ENCODE measurements at places on chromosomes 16 and 17.

DNA sequence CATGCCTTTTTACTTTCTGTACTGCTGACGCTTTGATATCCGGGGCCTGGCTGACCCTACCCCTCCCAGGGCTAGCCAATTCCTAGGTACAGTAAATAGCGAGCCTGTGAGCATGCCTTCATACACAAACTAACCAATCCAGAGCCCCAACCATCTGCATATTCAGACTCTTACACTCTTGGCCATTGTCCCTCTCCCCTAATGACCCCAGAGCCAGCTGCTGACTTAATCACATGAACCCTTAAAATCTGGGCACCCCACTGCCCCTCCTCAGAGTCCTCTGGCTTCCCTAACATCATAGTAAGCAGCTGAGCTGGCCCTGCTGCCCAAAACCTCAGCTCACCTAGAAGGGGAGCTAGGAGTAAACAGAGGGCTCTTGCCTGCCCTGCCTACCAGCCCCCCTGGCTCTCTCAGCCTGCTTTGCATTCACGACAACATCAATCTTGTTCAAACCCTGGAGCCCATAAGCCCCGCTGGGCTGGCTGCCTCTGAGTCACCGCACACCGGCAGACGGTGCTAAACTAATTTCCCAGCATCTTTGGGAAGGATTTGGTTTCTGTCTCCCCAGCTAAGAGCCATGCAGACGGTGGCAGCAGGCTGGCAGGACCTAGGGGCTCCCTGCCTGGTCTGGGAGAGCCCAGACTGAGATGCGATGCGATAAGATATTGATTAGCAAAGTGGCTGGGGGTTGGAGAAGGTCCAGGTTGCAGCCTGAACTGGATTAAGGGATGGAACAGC is 63.2 kb downstream of the CLEC19A start:
- no peak for DNase-seq

DNA sequence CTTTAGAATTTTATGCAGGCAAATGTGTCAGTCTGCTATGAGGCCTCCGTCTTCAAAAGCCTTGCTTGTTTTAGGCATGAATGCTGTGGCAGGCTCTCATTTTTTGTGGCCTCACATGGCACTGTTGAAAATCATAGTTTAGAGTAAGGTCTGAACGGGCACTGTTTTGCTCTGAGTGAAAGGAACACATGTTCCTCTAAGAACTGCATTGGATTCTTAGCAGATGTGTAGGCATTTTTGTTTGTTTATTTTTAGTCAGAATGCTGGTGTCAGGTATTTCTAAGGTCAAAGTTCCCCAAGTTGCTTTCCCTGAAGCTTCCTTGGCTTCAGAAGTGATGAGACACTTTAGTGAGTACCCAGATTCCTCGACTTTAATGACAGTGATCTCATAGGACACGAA is 173.7 kb downstream of the HS3ST3B1 start:
- DNase-seq = no peak

- no peak for DNase-seq
Measured at GRCh38 chr16:70651524-70651923, 5.2 kb downstream of the IL34 start.

- no peak for DNase-seq
Measured at GRCh38 chr16:23535901-23536300, 21.2 kb downstream of the EARS2 start.

DNA sequence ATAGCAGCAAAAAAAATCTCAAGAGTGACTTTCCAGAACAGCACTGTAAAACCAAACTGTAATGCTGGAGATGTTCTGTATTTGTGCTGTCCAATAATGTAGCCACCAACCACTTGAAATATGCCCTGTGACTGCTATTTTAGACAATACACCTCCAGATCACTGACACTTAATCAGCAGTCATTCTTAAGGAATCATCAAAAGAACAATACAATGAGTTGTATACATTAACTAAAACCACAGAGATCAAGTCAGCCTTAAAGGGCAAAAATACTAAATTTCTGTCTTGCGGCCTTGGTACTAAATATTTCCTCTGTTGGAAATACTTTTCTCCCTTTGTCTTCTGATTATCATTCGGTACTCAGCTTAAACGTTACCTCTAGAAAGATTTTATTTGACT is 33.6 kb upstream of the ANKFY1 start:
- no peak for DNase-seq

DNA sequence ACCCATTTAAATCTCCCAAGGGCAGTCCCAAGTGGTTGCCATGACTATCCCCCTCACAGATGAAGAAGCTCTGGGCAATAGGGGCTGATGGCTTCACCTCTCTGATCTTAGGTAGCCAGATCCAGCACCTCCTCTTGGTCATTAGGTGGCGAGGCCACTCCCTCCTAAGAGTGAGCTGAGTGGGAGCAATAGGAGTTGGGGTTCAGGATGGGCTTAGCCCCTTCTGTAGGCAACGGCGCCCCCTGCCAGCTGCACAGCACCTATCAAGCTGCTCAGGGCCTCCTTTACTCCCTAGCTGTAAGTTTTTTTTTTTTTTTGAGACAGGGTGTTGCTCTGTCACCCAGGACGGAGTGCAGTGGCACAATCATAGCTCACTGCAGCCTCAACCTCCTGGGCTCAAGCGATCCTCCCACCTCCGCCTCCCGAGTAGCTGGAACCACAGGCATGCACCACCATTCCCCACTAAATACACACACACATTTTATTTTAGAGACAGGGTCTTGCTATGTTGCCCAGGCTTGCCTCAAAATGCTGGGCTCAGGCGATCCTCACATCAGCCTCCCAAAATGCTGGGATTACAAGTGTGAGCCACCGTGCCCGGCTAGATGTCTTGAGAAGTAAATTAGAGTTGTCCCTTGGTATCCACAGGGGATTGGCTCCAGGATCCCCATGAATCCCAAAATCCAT is 3.5 kb upstream of the RRAD start:
- no peak for DNase-seq

- DNase-seq = no peak
Measured at GRCh38 chr16:85455534-85455933, 157.6 kb upstream of the GSE1 start.

GRCh38 chr17:65355246-65355645 is 206.2 kb downstream of the AXIN2 start:
- DNase-seq = no peak

DNA sequence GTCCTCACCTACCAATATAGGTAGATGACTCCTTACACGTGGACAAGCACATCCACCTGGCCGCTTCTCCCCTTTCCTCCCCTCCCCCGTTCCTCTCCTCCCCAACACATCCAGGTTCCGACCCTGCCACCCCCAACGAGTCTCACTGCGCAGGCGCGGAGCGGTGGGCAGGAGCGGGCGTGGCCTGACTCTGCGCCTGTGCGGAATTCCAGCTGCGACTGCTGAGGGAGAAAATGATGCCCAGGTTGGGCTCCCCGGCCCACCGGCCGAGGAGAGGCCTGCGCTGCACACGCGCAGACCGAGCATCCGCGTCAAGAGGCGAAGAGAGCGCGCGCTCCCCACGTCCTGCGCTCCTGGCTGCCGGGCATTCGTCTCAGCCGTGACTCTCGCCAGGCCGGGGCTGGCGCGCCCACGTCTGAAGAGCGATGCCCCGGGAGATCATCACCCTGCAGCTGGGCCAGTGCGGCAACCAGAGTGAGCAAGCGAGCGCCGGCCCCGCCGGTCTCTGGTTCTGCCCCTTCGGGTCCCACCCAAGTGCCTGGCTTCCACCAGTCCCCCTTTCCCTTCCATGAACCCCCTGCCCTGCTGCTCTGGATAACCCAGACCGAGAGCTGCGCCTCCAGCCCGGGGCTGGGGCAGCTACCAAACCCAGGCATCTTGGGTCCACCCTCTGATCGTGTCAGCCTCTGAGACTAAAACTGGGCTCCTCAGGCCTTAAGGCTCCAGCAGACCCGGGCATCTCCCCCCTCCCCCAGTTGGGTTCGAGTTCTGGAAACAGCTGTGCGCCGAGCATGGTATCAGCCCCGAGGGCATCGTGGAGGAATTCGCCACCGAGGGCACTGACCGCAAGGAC is at the start of gene TUBG2:
TSS of gene TUBG2 (plus strand) at position 206 of the 853 bp plus-strand sequence. CDS start at position 426, 220 bp downstream.
- DNase-seq = peak; percentile 91

- no peak for DNase-seq
Measured at GRCh38 chr16:85309656-85310587, 197.7 kb upstream of the CIBAR2 start.

DNA sequence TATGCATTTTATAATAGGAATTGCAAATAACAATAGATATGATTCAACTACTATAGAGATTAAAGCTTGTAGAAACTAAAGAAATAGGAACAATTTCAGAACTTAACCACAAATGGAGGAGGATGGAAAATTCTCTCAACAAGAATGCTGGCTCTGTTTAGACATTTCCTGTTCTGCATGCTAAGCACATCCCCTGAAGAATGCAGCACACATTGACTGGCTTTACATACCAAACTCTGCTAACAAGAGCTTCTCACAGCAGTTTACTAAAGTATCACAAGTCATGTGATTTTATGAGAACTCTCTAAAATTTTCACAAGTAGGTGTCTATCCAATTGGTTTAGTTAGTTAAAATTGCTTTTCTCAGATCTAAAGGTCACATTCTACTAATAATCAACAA is 85.2 kb downstream of the SPAG9 start:
- no peak for DNase-seq

- no peak for DNase-seq
Measured at GRCh38 chr16:82091241-82091640, 56.2 kb downstream of the HSD17B2 start.

DNA sequence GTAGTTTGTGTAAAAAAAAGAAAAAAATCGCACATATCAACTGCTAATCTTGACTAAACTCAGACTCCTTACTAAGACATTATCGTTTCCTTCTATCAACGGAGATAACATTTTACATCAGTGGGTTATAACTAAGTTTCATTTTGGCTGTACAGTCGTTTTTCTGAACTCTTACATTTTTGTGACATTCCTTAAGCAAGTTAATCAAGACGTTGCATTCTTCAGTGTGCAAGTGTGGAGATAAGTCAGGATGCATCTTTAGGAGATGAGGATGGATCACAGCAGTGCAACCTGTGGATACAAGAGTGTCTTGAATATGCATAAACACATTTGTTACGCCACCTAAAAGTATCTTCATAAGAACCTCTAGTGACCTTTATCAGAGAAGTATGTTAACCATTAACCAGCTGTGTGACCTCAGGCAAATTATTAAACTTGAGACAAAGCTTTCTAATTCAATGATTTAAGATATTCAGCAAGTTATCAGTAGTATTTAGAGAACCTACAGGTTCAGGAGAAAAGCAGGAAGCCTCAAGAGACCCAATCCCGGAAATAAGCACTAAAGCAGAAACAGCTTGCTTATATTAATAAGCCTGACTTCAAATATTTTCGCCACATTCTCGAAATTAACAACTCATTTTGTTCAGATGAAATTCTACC is 9.4 kb downstream of the CMC2 start:
- no peak for DNase-seq

- DNase-seq = no peak
Measured at GRCh38 chr17:83009414-83010205, 69.8 kb upstream of the METRNL start.

- DNase-seq = no peak
Measured at GRCh38 chr17:3551189-3551588, 6.4 kb downstream of the TRPV3 start.

DNA sequence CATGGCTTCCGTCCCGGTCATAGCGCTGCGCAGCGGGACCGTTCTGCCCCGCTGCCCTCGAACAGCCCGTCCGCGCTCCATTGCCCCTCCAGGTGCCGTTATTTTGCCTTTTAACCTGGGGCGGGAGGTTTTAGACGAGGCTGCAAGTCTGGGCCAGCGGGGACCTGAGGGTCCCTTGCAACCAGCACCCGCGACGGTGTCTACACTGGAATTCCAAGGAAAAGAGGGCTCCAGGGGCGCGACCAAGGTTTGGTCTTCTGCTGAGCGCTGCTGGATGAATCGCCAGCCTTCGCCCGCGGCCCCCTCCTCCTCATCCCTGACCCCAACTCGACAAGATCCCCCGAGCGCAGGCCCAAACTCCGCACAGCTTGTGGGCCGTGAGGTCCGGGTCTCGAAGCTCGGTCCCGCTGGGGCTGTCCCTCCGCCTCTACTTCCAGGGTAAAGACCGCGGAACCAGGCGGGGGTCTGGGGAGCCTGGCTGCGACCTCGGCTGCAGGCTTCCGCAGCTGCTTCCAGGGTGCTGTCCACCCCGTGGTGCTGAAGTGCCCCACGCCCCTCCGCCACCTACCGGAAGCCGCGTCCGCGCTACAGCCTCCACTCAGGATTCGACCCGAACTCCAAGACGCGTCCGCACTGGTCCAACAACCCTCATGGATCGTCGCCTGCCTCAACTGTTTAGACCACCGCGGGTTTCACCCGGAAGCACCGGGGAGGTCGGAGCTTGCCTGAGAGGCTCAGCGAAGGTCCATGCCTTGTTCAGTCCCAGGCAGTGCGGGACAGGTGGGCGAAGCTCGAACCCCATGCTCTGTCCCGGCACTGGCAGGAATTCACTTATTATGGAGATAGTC is 10.1 kb upstream of the CA4 start:
- no peak for DNase-seq

- DNase-seq = no peak
Measured at GRCh38 chr17:38925263-38925995, at the start of gene LASP1NB. TSS of gene LASP1NB (plus strand) at chr17:38925614.

DNA sequence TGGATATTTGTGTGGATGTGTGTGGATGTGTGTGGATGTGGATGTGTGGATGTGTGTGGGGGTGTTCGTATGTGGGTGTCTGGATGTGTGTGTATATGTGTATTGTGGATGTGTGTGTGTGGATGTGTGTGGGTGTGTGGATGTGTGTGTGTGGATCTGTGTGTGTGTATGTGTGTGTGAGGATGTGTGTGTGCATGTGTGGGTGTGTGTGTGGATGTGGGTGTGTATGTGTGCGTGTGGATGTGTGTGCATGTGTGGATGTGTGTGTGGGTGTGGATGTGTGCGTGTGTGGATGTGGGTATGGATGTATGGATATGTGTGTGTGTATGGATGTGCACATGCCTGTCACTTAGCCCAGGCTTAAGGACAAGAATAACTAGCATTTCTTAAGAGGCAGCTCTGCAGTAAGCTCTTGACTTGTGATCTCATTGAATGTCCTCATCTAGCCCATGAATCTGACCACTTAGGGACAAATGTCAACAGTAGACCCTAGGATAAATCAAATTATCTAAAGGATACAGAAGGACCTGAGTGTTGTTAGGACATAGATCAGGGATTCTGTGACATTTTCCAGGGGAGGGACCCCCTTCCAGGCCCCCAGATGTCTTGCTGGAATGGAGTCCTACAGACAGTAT is 83.5 kb downstream of the BMERB1 start:
- no peak for DNase-seq
